ENCODE measurements at places on chromosomes 13 and 19.
A peak's percentile ranks its signal among the peaks of the same experiment; 100 is the strongest.

GRCh38 chr19:16117594-16118033 lies 5.9 kb downstream of the RAB8A start:
- no peak for DNase-seq

DNA sequence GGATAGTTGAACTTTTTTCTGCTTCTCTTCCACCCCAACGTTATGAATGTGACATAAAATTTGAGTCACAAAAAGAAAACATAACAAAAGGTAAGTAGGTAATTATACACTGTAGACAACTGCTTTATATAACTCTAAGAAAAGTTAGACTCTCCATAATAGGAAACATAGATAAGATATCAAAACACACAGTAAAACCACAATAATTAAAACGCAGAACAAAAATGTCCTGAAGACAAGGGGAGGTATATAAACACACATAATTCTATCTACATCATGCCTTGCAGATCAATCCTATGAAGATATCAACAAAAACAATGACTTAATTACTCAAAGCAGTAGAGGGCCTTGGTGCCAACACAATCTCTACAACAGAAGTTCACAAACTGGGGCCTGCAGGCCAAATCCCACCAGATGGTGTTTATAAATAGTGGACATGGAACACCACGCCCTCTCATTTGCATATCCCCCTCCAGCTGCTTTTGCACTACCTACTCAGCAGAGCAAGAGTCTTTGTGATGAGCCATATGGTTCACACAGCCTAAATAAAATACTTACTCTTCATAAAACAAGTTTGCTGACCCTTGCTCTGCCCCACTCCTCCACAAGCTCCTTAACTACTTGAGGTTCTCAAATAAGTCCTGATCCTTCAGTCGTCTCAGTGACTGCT lies 254.7 kb downstream of the KLF12 start:
- DNase-seq = no peak

- DNase-seq = no peak
These were observed 545.4 kb upstream of the GPC6 start for GRCh38 chr13:92681239-92681638.

DNA sequence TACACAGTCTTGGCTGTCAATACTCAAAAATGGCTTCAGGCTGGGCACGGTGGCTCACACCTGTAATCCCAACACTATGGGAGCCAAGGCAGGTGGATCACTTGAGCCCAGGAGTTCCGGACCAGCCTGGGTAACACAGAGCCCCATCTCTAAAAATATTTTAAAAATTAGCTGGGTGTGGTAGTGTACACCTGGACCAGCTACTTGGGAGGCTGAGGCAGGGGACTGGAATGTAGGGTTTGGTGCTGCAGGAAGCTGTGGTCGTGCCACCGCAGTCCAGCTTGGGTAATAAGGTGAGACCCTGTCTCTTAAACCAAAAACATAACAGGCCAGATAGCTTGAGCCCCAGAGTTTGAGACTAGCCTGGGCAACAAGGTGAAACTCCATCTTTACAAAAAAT lies 6.7 kb upstream of the CHERP start:
- no peak for DNase-seq

DNA sequence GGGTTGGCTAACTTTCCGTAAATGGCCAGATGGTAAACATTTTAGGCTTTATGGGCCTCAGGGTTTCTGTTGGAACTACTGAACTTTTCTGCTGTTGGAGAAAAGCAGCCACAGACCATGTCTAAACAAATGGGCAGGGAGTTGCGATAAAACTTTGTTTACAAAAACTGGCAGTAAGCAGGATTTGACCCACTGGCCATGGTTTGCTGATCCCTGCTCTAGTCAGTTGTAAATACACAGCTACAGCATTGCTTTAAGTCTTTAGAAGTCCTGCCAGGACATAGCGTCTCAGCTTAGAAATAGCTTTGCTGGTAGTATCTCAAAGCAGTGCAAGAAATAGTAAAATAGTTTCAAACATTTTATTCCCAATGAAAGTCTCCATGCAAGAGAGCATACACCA lies 88.4 kb downstream of the NALCN start:
- DNase-seq = no peak

DNA sequence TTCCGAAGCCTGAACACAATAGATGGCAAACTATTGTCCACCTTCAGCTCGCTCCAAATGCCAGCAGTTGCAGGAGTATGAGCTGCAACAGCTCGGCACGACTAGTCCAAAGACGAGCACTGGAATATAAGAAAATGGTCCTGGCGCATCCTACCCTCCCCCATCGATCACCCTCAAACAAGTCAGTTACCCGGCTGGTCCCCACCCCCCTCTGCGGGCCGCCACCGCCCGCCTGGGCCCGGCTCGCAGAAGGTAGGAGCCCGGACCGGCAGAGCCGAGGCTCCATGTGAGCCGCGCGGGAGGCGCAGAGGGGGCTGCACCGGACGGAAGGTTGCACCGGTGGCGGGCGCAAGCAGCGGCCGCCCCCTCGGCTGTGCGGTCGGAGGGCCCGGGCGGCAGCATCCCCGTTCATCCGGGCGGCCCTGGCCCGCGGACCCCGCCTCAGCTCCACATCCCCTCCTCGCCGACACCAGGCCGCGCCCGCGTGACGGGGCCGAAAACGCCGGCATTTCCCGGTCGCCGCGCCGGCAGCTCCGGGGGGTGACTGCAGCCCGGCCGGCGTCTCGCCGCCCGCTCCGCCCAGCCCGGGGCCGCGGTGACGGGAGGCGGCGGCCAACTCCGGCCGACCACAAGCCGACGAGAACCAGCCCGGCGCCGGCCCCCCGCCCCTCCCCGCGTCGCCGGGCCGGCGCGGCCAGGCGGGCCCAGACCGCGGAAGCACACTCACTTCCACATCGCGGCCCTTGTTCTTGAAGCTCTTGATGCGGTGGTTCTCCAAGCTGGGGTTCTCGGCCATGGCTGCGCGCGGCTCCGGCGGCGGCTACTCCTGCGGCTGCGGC lies 552 bp downstream of the KPNA3 start:
- DNase-seq = peak; percentile 48

DNA sequence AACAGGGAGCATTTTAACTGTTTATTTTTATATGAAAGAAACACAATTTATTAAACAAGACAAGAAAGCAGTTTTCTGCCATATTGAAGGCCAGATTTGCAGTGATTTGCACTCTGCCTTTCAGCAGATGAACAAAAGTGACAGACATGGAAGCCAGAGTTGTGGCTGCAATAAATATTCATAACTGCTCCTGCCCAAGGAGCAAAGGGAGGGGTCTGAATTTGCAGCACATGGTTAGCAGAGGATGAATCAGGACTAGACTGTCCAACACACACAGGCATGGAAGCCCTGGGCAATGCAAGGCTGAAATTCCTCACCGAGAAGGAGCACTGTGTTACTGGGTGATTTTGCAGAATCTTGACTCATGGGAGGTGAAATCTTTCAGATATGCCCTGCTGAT lies 418.2 kb downstream of the DCT start:
- DNase-seq = no peak

DNA sequence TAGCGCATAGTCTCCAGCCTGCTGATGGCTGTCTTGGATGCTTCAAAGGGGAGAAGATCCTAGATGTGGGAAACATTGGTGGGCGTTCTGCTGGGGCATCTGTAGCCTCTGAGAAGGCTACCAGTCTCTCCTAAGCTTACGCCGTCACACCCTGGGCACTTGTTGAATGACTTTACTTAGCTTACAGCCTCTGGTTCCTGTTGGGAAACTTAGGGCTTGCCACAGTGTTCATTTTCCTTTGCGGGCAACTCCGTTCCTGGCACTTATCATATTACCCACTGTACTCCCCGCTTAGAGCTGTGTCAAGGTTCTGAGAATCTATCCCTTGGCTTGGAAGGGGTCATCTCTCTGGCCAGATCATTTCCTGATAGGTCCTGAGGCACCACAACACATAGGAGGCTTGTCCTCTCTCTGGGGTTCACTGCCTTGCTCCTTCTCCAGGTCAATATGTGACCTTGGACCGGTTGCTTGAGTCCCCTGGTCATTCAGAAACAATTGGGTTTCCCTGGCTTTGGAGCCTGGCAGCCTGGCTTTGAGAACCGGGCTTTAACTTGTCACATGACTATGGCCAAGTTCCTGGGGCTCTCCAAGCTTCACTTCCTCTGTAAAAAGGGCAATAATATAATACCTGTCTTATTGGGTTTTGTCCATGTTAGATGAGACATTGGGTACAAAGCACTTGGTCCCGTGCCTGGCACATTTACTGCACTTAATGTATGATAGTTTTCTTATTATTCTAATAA lies 20.5 kb upstream of the ALOX5AP start:
- no peak for DNase-seq

- peak; percentile 24 for DNase-seq
These were observed 48.0 kb upstream of the KATNAL1 start for GRCh38 chr13:30355384-30355699.

All from CD4-positive, alpha-beta T cell (primary cell).